ENCODE measurements at places on chromosomes 7 and 10. TPM values are rescaled to one million over a fixed set of nuclear protein-coding genes. Genes with fewer than 3 reads are reported as not detected.

UNCX gene
- total RNA-seq = not detected

PON3 gene
- 38.1 TPM for total RNA-seq

CCDC172 gene
- total RNA-seq = not detected

CYP2C19 gene
- total RNA-seq = 0.12 TPM

NCF1 gene
- 0.13 TPM for total RNA-seq

Data from A549 treated with Mapracorat at 1 μM for 4 hours (cell line).